CD4-positive, alpha-beta T cell (primary cell): ENCODE measurements at places on chromosomes 11 and 22. TPM values are rescaled to one million over a fixed set of nuclear protein-coding genes. Genes with fewer than 3 reads are reported as not detected.
A peak's percentile ranks its signal among the peaks of the same experiment; 100 is the strongest.

DNA sequence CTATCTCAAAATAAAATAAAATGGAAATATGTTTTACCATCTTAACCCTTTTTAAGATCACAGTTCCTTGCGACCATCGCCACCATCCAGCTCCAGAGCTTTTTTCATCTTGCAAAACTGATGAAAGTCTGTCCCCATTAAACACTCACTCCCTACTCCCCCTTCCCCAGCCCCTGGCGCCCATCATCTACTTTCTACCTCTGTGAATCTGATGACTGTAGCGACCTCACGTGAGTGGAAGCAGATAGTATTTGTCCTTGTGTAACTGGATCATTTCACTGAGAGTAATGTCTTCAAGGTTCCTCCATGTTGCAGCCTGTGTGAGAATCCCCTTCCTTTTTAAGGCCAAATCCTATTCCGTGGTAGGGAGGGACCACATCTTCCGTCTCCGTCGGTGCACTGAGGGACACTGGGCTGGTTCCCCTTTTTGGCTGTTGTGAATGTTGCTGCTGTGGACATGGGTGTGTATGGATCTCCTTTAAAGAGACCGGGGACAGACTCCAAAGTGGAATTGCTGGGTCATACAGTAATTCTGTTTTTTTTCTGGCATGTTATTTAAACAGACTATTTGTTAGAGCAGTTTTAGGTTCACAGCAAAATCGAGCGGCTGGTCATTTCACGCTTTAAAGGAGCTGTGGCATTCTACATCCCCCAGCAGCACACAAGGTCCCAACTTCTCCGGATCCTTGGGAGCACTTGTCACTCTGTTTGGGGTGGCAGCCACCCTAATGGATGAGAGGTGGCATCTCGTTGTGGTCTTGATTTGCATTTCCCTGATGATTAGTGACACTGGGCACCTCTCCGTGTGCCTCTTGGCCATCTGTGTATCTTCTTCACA lies 120.0 kb downstream of the KCNQ1 start:
- no peak overlapping the region for H3K4me3 ChIP-seq
- H3K27ac ChIP-seq, result no peak overlapping the region
- H3K27me3 ChIP-seq, result no peaks in the 10 kb centered on the region
- peaks cover 4% of the 10 kb centered on the region for H3K36me3 ChIP-seq

DNA sequence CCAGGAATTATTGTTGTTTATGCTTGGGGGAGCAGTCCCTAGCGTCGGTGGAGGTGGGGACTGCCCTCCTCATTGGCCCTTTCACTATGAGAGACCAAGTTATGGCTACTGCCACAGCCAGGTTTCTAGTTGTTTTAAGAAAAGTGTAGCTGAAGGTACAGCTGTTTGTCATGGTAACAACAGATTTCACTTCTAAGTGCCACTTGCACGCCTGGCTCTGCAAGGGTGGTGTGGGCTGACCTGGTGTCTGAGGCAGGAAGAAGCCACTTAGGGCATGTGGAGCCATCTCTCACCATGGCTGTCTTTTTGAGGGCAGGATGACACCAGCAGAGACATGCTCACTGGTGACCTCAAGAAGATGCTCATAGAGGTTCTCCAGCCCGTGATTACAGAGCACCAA lies 46.3 kb upstream of the MPEG1 start:
- H3K4me3 ChIP-seq, result no peak overlapping the region
- H3K27ac ChIP-seq, result no peak overlapping the region
- DNase-seq, result no peak

DNA sequence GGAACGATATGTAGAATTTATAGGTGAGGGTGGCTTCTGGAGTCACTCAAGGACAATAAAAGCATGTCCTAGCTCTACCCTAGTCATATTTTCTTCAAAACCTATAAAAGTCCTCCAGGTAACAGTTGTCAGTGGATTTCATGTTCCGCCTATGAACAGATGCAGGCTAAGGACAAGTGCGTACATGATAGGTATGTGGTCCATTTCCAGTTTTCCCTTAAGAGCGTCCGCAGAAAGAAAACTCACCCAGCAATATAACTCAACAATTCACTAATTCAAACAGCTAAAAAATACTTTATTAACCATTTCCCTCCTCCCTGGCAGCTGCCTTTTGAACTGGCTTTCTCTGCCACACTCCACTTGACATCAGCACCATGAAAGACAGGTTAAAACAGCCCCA lies 50.2 kb upstream of the CCDC34 start:
- no peak overlapping the region for H3K4me3 ChIP-seq
- H3K27me3 ChIP-seq, result no peaks in the 10 kb centered on the region
- DNase-seq, result no peak
- H3K4me1 ChIP-seq, result no peaks in the 10 kb centered on the region

DNA sequence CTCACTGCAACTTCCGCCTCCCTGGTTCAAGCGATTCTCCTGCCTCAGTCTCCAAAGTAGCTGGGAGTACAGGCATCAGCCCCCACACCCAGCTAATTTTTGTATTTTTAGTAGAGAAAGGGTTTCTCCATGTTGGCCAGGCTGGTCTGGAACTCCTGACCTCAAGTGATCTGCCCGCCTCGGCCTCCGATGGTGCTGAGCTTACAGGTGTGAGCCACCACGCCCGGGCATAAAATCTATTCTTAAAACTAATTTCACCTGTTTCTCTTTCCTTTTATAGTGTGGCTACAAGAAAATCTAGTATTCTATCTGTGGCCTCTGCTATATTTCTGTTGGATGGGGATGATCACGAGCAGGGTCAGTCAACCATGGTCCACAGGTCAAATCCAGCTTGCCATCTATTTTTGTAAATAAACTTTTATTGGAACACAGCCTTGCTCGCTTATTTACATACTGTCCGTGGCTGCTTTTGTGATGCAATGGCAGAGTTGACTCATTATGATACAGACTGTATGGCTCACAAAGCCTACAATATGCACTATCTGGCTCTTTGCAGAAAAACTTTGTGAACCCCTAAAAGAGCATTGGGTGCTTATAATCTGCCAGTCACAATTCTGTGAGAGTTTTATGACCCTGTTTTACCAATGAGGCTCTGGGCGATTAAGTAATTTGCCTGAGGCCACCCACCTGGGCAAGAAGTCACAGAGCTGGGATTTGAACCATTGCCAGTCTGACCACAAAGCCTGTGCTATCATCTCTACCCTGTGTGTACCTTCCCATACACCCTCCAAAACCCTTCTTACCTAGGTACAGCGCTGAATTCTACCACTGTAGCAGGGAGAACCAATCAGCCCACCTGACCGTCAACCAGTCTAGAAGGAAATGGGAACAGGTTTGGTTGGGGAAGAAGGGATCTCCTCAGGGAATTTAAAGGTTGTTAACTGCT lies 28.3 kb downstream of the SLC1A2 start:
- H3K4me3 ChIP-seq, result no peak overlapping the region
- peak; percentile 38 for DNase-seq
- peaks cover 19% of the 10 kb centered on the region for H3K4me1 ChIP-seq
- no peaks in the 10 kb centered on the region for H3K36me3 ChIP-seq
- H3K27me3 ChIP-seq, result no peaks in the 10 kb centered on the region
- H3K27ac ChIP-seq, result no peak overlapping the region

DNA sequence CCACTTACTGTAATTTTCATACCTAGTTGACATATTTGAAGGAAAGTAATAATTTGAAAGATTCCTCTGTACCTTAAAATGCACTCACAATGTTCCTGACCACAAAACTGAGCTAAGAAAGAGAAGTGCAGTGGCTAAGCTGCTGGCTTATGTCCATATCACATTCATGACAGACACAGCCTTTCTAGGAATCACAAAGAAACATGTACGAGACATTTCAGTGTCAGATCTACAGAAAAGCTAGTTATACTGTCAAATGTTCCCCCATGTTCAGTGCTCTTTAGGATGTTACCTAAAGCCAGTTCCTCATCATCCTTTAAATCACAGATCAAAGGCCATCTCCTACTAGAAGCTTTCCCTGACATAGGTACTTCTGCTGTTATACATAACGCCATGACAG lies 142.2 kb upstream of the C11orf58 start:
- no peaks in the 10 kb centered on the region for H3K36me3 ChIP-seq
- DNase-seq, result no peak
- no peaks in the 10 kb centered on the region for H3K4me1 ChIP-seq
- no peak overlapping the region for H3K4me3 ChIP-seq
- peaks cover 20% of the 10 kb centered on the region for H3K27me3 ChIP-seq

GRCh38 chr11:113241636-113242054 lies 72.7 kb upstream of the TTC12 start:
- H3K27me3 ChIP-seq, result peaks cover 3% of the 10 kb centered on the region
- no peak for DNase-seq
- no peak overlapping the region for H3K4me3 ChIP-seq
- H3K36me3 ChIP-seq, result no peaks in the 10 kb centered on the region

Gene TMA7B
- 5.7 TPM for total RNA-seq

Gene LIMK2
- total RNA-seq, result 14.6 TPM

Gene KCNJ11
- not detected for total RNA-seq
